CD8-positive, alpha-beta memory T cell (primary cell): ENCODE measurements at places on chromosomes 6 and 20. TPM values are rescaled to one million over a fixed set of nuclear protein-coding genes. Genes with fewer than 3 reads are reported as not detected.

DNA sequence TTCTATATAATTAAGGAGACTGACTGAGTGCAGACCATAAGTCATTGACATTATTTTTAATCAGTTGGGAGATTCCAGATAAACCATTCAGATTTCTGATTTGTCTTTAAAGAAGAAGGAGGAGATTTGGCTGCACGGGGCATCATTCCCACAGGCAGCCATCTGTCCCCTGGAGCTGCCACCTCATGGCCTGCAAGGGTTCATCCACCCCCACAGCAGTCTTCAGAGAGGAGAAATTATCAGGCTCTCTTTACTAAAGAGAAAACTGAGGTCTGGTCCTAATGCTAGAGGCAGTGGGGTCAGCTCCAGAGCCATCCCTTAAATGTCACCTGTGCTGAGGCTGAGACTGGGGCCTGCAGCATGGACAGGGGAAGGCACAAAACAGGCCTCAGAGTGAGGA, 501.3 kb upstream of the SULF2 start:
- DNase-seq: no peak
- H3K4me3 ChIP-seq: no peak overlapping the region
- H3K27me3 ChIP-seq: no peaks in the 10 kb centered on the region
- H3K36me3 ChIP-seq: no peaks in the 10 kb centered on the region

DNA sequence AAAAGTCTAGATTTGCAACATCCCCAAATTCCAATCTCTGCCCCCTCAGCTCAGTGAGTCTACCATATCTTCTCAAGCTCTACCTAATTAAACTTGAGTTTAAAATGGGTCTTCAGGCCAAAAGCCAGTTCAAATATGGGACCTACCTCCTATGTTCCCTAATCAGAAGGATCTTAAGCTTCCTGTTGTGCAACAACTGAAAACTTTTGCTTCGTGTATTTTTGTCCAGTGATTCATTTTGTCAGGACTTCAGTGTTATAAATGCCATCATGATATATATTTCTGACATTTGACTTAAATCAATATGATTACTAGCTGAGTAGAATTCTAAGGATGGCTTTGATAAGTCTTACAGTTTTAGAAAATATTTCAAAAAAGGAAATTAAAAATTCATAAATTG, 622.6 kb upstream of the PTCHD4 start:
- no peak overlapping the region for H3K4me3 ChIP-seq
- no peaks in the 10 kb centered on the region for H3K4me1 ChIP-seq
- DNase-seq: no peak

DNA sequence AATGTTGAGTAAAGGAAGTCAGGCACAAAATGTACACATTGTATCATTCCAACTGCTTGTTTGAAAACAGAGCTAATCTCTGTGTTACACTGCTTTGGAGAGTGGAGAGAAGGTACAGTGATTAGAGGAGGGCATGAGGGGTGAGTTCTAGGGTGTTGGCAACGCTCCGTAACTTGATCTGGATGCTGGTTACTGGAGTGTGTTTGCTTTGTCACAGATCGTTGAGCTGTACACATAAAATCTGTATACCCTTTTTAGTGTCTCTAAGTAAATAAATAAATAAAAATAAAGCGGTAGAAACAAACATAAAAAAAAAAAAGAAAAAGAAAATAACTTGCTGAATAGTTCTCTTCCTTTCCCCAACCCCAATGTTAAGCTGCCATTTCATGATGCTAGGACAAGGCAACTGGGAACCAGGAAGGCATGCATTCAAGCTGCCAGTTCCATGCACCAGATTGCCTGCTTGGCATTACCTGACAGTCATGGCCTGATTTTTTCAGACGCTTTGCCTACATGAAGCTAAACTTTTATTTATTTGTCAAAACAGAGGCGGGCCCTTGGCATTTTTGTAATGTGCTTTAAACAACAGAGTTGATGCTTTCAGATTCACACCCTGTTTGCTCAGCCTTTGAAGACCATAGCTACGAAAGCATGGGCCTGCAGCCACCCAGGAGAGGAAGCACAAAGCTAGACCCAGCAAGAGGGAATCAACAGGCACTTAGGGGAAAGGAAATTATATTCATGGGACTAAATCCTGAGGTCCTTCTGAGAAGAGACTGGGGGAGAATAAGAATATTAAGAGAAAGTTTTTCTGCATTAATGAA, 21.2 kb downstream of the TNFRSF21 start:
- H3K4me3 ChIP-seq: no peak overlapping the region
- no peak overlapping the region for H3K27ac ChIP-seq
- H3K36me3 ChIP-seq: no peaks in the 10 kb centered on the region
- no peaks in the 10 kb centered on the region for H3K27me3 ChIP-seq
- H3K4me1 ChIP-seq: no peaks in the 10 kb centered on the region

DNA sequence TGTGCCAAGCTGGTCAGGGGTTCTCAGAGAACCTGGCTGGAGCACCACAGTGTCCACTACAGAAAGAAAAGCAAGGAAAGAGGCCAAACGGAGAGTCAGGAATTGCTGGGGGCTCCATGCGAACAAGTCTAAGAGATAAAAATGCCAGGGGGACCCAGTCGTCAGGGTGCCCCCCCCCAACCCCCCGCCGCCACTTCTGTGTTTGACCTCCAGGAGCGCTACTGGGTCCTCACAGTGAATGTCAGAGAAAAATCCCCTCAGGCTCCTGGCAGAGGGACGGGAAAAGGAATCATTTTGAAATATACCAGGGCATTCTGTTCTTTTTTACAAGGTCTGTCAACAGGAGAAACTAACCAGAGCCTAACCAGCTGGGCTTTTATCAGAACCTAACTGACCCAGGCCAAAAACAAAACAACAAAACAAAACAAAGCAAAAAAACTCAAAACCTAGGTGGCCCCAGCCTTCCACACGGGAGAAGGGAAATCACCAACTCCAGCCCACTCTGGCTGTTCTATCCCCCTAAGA, 17.9 kb upstream of the NELFCD start:
- H3K4me1 ChIP-seq: no peaks in the 10 kb centered on the region
- no peaks in the 10 kb centered on the region for H3K27me3 ChIP-seq
- no peaks in the 10 kb centered on the region for H3K36me3 ChIP-seq
- no peak for DNase-seq
- H3K4me3 ChIP-seq: no peak overlapping the region

GRCh38 chr6:112936504-112936903, 589.4 kb downstream of the RFPL4B start:
- no peak overlapping the region for H3K27ac ChIP-seq
- H3K4me3 ChIP-seq: no peak overlapping the region
- no peak for DNase-seq
- no peaks in the 10 kb centered on the region for H3K36me3 ChIP-seq

DNA sequence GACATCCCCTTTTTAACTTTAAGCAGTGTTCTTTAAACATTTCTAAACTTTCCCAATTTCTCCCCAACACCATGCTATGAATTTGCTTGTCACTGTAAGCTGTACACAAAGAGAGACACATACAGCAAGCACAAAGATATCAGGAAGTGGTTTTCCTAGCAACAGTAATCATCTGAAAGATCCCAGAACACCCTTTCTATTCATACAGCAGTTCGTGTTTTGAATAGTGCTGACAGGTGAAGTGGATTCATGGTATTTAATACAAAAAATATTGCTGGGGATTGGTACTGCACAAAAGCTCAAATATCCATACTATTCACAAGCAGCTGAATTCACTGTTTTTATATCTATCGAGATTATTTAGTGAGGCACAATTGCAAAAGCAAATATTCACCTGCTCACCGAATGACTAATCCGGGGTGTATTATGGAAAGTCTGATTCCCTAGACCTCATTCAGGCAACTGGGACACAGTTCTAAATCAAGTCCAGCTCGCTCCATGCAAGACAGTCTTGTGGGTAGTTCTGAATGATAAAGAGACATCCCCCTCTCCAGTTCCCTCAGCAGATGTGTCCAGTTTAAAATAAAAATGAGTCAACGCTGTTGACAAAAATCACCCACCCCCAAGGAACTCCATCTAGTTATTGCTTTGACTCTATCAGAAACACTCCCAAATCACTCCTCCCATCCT, 107.1 kb upstream of the TSHZ2 start:
- H3K27me3 ChIP-seq: no peaks in the 10 kb centered on the region
- no peaks in the 10 kb centered on the region for H3K4me1 ChIP-seq
- H3K4me3 ChIP-seq: no peak overlapping the region
- no peak for DNase-seq

- H3K27me3 ChIP-seq: no peaks in the 10 kb centered on the region
- DNase-seq: no peak
- H3K36me3 ChIP-seq: peaks cover 48% of the 10 kb centered on the region
- H3K4me1 ChIP-seq: no peaks in the 10 kb centered on the region
- H3K4me3 ChIP-seq: no peak overlapping the region
Measured at GRCh38 chr6:31530659-31531058, 1.9 kb downstream of the MCCD1 start.

DNA sequence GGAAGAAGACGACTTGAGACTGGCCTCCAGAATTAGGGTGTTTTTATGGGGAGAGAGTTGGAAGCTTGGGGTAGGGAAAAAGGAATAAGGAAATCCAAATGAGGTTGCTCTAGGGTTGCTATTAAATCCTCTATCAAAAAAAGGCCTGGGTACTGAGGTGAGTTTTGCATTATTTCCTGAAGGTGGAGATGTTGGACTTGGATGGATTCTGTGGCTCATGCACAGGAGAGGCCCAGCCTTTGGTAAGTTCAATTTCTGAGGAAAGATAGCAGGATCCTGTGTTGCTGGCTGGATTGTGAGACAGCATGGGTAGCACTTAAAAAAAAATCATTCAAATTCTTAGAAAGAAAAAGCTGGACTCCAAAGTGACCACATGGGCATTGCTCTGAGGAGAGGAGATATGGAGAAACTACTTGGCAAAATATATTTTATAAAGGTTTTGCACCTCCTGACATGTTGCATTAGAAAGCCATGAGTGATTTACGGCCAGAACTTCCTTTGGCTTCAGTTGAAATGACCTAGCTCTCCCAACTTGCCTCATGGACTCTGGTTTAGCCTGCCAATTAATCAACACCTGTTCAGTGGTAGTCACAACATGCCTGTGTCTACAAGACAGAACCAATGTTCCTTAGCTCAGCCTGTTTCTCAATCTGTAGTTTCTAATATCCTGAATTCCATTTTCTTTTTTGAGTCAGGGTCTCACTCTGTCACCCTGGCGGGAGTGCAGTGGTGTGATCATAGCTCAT, 152.1 kb upstream of the RALGAPA2 start:
- H3K4me3 ChIP-seq: no peak overlapping the region
- no peak overlapping the region for H3K27ac ChIP-seq
- no peak for DNase-seq

DNA sequence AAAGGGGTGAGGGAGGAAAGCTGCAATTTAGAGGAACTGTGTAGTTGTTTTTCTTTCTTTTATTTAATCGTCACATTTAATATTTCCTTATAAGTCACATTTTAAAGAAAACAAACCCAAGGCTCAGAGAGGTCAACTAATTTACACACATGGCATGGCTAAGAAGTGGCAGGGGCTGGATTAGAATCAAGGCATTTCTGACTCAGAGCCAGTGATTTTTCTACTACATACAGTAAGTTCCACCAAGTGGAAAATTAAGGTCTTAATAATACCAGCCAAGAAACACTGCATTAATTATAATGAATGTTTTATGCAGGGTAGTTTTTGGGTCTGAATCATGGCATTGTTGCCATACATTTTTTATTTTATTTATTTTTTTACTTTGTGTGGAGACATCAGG, 607.7 kb upstream of the CITED2 start:
- H3K27ac ChIP-seq: no peak overlapping the region
- no peaks in the 10 kb centered on the region for H3K36me3 ChIP-seq
- H3K4me1 ChIP-seq: no peaks in the 10 kb centered on the region
- H3K4me3 ChIP-seq: no peak overlapping the region

DNA sequence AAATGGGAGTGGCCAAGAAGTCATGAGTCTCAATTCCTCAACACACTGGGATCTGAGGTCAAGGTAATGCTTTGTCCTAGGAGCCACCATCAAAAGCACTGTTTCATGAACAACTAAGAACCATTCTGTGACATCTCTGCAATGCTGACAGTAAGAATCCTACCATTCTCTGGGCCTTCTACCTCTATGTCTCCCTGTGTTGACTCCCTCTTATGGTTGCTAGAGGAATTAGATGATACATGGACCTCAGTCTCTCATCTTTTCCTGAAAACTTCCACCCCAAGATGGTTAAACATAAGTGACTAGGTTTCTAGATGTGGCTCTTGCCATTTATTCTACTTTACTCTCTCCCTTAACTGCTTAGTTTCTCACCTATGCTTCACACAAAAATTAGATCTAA, 9.1 kb downstream of the MTRF1L start:
- H3K4me3 ChIP-seq: no peak overlapping the region
- no peak for DNase-seq
- no peak overlapping the region for H3K27ac ChIP-seq

DNA sequence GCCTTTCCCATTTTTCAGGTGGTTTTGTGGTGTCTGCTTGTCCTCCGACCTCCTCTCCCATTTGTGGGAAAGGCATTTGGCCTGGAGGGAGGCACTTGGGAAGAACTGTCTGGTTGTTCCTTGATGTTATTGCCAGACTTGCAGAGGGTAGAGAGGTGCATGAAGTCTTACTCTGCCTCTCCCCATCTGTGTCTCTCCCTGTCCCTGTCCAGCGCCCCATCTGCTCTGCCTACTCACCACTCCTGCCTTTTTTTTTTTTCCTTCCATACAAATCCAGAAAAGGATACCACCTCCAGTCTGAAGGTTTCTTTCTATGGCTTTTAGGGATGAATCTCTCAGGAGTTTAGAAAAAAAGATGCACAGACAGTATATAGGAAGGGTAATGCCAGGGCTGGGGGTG, 19.8 kb downstream of the PPARD start:
- no peaks in the 10 kb centered on the region for H3K27me3 ChIP-seq
- DNase-seq: no peak
- H3K4me3 ChIP-seq: no peak overlapping the region
- peaks cover 24% of the 10 kb centered on the region for H3K4me1 ChIP-seq
- H3K27ac ChIP-seq: no peak overlapping the region

DNA sequence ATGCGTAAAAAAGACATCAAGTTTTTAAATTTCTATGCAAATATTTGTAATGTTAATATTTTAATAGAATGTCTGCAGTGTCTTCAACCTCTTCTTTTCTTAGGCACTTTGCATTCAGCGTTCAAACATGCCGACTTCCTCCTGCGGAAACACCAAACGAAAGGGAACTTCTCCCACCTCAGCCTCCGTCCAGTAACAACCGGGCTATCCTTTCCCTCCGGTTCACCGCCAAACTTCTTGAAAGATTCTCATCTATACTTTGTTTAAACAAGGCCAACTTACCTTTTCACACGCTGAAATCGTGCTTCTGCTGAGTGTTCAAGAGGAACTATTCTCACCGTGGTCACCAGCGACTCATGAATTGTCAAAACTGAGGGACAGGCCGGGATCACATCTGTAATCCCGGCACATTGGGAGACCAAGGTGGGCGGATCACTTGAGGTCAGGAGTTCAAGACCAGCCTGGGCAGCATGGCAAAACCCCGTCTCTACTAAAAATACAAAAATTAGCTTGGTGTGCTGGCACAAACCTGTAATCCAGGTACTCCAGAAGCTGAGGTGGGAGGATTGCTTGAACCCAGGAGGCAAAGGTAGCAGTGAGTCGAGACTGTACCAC, 44.8 kb downstream of the GJA1 start:
- no peak overlapping the region for H3K4me3 ChIP-seq
- no peak overlapping the region for H3K27ac ChIP-seq
- H3K27me3 ChIP-seq: no peaks in the 10 kb centered on the region
- H3K4me1 ChIP-seq: no peaks in the 10 kb centered on the region

Gene TUBB1
- polyA plus RNA-seq: 0.10 TPM

Gene SIRPB1
- polyA plus RNA-seq: 0.93 TPM

Gene OR12D3
- not detected for polyA plus RNA-seq

Gene TNFRSF6B
- 0.22 TPM for polyA plus RNA-seq

Gene DLL1
- 0.49 TPM for polyA plus RNA-seq

Gene ERVFRD-1
- polyA plus RNA-seq: 0.12 TPM

Gene NHSL1
- not detected for polyA plus RNA-seq

Gene LTV1
- polyA plus RNA-seq: 24.9 TPM

Gene PFDN4
- polyA plus RNA-seq: 42.5 TPM

Gene DACT2
- not detected for polyA plus RNA-seq

Gene CYP21A2
- not detected for polyA plus RNA-seq

Gene TMEM244
- 3.2 TPM for polyA plus RNA-seq

Gene GJA10
- polyA plus RNA-seq: not detected

Gene LY6G6D
- polyA plus RNA-seq: not detected

Gene MYT1
- not detected for polyA plus RNA-seq
